Vagina (tissue), 2 donors: ENCODE measurements at places on chromosomes 12 and 14.

DNA sequence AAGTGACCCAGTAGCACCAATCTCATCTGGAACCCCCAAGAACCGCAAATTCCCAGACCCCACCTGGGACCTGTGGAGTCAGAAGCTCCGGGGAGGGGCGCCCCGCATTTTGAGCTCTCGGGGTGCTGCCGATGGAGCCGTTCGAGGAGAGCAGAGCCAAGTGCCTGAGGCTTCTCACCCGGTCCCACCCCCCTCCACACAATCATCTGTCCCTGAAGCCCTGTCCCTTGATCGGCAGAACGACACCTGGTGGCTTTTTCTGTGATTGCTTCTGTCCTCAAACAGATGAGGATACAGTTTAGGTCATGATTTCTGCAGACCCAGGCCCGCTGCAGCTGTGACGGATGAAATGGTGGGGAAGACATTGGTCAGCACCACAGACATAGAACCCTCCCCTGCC lies 74.7 kb downstream of the NOC4L start:
- no peak for DNase-seq

DNA sequence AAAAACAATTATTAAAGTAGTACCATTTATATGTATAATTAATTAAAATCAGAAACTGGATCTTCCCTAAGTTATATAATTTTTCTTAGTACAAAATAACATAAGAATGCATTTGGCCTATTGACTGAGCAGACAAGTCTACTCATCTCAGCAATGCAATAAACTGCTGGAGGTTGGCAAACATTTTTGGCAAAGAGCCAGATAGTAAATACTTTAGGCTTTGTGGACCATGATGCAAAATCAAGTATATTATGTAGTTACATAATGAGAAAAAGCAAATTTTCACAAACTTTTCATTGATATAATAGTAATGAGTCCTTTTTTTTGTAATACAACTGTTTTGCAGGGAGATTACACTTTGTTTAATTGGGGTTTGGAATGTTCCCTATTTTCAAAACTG lies 30.9 kb downstream of the ERGIC2 start:
- no peak for DNase-seq

- DNase-seq: no peak
Measured at GRCh38 chr14:54381821-54382220, 15.0 kb upstream of the CDKN3 start.

GRCh38 chr12:53816360-53817020 lies 64.7 kb upstream of the CISTR start:
- no peak for DNase-seq

DNA sequence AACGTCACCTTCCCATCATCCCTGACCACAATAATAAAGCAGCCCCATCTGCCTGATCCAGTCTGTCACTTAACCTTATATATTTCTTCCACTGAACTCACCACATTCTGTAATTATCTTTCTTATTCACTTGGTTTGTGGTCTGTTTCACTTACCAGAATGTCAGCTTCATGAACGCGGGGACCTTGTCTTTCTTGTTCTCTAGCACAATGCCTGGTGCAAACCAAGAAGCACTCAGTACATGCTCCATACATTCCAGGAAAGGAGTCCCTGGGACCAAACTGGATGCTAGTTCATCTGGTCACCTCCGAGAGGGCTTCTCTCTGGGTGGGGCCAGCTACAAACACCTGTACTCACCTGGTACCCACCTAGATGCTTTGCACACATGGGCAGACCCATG lies 17.4 kb upstream of the ANKRD33 start:
- no peak for DNase-seq

- DNase-seq: no peak
Measured at GRCh38 chr12:121980892-121981272, 40.8 kb upstream of the BCL7A start.

- DNase-seq: no peak
Measured at GRCh38 chr12:49014547-49014946, 4.0 kb downstream of the PRKAG1 start.

- DNase-seq: no peak
Measured at GRCh38 chr14:99462210-99462609, 18.4 kb downstream of the SETD3 start.

DNA sequence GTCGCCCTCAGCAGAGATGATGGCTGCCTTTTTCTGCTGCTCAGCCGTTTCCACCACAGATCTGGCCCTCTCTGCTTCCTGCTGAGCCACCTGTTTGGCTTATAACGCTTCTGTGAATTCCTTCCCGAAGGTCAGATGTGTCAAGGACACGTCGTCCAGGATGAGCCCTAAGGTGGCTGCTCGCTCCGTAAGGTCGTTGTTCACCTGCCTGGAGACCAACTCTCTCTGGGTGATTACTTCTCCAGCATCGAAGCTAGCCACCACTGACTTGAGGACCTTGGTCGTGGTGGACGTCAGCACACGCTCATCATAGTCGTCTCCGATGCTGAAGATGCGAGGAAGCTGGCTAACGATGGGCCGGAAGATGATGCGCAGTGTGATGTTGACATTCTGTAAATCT lies 11.7 kb upstream of the ASB8 start:
- DNase-seq: no peak

DNA sequence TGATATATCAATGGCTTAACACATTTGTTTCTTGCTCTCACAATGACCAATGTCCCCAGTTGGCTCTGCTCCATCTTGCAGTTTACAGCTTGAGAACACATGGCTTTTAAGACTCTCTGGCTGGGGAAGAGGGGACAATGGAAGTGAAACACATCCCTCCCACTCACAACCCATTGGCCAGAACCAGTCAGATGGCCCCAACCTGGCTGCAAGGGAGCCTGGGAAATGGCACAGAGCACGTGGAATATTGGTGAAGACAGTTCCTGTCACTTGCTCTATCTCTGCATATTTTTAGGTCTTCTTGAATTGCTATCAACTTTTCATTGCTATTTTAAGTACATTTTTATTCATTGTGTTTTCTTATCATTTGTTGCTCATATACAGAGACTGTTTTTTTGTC lies 345.4 kb downstream of the MED13L start:
- DNase-seq: peak; percentile 43

GRCh38 chr12:16520328-16520727 lies 85.6 kb downstream of the LMO3 start:
- DNase-seq: no peak

DNA sequence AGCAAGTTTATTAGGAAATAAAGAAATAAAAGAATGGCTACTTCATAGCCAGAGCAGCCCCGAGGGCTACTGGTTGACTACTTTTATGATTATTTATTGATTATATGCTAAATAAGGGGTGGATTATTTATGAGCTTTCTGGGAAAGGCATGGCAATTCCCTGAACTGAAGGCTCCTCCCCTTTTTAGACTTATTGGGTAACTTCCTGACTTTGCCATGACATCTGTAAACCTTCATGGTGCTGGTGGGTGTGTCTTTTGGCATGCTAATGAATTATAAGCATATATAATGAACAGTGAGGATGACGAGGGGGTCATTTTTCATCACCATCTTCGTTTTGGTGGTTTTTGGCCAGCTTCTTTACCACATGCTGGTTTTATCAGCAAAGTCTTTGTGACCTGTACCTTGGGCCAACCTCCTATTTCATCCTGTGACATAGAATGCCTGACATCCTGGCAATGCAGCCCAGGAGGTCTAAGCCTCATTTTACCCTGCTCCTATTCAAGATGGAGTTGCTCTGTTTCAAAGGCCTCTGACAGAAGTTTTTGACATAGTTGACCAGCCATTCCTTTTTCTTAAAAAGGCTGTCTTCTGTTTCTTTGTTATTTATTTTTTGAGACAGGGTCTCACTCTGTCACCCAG lies 11.1 kb upstream of the PTGES3 start:
- no peak for DNase-seq

GRCh38 chr12:75982979-75983660 lies 48.5 kb downstream of the PHLDA1 start:
- no peak for DNase-seq

DNA sequence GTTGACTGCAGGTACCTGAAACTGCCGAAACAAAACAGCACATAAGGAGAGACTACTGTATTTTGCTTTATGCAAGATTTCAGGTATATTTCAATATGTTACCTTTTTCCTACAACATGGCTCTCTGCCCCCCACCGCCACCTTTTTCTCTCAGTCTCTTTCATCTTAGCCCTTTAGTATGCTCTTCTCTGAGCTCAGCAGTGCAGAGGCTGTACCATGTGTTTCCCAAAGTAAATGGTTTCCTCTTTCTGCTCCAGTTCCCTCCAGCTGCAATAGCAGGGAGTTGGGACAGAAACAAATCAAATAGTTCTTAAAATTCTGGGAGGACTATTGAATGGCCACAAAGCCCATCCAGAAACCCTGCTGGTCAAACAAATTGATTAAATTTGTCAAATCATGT lies 4.3 kb downstream of the AMN1 start:
- DNase-seq: no peak

- DNase-seq: no peak
Measured at GRCh38 chr14:78933166-78933565, 763.0 kb downstream of the NRXN3 start.

GRCh38 chr12:104249898-104250297 lies 34.3 kb downstream of the TXNRD1 start:
- DNase-seq: no peak

- peak; percentile 67 for DNase-seq
Measured at GRCh38 chr12:2749580-2749979, 45.2 kb upstream of the FKBP4 start.

- DNase-seq: peak; percentile 25
Measured at GRCh38 chr14:94129758-94130414, 482 bp upstream of the IFI27L2 start.
